ENCODE measurements at places on chromosomes 4 and X. TPM values are rescaled to one million over a fixed set of nuclear protein-coding genes. Genes with fewer than 3 reads are reported as not detected.

DNA sequence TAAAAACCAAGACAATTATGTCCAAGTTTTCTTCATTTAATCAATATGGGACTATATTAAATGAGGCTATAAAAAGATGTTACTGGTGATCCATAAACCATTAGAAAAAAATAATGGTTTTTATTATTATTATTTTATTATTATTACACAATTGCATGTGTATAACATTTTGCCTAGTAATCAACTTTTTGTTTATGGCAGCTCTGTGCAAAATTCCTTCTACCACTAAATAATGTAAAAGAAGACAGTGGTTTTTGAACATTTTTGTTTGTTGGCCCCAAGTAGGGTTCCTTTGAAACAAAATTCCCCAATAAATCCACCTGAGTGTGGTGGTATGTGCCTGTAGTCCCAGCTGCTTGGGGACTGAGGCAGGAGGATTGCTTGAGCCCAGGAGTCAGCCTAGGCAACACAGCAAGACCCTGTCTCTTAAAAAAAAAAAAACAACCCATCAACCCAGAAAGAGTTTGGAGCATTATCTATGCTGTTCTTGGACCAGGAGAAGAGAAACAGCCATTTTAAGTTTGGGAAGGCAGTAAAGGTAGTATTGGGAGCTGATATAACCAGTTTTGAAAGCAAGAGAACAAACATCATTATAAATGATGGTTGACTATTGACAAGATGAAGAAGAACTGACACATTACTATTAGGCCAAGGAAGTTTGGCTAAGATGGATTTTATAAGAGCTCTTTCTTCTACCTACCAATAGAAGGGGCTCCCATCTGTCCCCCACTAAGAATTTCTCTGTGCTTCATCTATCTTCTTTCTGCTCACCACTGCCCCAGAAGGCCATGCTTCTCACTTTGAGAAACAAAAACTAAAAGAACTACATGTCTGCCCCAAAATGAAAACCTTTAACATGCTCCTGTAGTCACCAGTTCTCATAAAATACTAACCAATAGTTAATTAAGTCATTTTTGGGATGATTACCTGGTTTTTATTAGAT, 2.2 kb downstream of the TMEM156 start:
- DNase-seq: peak; percentile 40

DNA sequence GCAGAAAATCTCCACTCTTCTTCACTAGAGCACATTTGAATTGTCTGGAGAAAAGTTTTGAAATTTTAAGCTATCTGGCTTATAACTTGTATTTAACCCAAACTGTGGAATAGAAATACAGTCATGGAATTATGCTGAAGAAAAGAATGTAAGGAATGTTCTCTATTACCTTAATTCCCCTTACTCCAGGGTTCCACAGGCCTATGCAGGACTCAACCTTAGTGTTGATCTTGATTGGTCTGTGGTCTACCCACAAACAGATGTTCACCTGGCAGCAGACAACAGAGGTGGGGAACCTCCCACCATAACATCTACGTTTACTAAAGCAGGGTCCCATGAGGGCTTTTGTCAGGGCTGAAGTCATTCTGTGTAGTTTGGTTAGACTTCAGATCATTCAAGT, 189.3 kb upstream of the GPRIN3 start:
- no peak for DNase-seq

GRCh38 chrX:32514986-32515385, 696.4 kb downstream of the DMD start:
- DNase-seq: no peak

DNA sequence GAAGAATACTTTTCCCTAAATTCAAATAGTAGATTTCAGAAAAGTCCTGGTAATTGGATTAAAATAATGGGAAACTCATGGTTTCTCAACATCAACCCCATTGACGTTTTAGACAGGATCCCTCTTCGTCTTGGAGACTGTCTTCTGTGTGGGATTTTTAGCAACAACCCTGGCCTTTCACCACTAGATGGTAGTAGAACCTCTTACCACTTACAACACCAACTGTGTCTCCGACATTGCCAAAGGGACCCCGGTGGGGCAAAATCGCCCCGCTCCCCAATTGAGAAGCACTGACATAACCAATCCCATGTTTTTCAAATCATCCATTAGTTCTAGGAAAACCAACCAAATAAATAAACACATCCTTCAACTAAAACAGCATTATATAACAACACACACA, 16.9 kb upstream of the ANOS1 start:
- DNase-seq: no peak

- DNase-seq: no peak
These were observed 29.2 kb upstream of the ZNF81 start for GRCh38 chrX:47807548-47807947.

DNA sequence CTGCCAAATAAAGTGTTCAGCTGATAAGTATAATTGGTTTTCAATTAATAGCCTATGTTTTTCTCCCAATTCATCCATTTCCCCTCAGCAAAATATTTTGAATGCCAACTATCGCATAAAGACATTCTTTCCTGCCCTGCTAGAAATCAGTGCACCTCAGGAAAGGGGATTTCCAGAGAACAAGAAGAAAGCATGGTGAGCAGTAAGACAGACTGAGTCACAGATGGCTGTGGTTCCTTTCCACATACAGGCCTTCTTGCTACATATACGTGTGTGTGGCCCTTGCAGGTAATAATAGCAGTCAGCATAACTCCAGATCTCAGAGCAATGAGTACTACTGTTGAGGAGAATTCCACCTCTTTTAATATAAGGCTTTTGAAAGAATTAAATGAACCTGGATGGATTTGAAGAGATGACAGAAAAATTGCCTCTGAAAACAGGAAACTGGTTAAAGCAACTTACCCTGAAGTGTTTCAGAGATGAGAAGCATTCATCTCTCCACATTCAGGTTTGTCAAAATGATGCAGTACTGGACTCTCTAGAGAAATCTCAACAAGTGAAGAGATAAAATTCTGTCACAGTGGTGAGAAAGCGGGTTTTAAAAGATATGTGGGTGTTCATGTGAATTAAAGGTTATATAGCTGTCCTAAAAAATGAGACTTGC, 13.6 kb downstream of the GASK1B start:
- DNase-seq: no peak

DNA sequence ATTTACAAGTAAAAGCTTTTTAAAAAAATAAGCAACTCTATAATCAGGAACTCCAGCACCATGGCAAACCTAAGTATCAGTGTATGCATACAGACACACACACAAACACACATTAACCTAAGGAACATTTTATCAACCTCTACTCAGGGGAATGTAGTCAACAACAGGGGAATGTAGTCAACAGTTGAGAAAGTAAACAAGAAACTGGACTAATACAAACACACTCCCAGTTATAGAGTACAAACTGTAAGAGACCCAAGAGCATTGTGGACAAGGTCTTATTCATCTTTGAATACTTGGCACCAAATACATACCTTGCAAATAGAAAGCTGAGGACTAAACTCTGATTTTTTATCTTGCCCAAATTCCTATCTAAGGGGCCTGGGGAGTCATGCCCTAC, 36.2 kb downstream of the PAPSS1 start:
- DNase-seq: no peak

DNA sequence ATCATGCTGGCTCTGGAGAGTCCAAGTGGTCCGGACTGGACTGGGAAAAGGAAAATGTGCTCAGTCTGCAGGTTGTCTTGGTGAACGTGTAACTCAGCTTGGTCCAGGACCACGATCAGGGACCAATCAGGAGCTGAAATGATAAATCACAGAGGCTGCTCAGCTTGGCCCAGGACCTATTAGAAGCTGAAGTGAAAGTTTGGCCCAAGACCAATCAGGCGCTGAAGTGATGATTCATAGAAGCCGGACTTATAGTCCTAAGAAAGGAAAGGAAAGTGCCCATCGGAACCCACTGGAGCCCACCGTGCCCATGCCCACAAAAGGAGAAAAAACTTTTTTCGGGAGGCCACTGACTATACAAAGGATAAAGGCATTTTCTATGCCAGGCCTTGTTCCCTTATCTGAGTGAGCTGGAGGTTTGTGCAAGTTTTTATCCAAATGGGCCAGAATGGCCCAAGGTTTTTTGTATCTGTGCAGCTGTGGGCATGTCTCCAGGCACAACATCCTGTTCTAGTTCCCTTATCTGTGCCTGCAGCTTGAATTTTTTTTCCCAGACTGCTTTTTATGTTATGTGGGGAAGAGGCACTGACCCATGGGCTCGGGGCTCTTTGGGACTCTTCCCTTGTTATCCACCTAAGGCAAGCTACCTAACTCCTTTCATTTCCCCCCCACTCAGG, 194.4 kb downstream of the FAM133A start:
- DNase-seq: no peak

GRCh38 chr4:76708971-76709771, 188.8 kb downstream of the SOWAHB start:
- no peak for DNase-seq

DNA sequence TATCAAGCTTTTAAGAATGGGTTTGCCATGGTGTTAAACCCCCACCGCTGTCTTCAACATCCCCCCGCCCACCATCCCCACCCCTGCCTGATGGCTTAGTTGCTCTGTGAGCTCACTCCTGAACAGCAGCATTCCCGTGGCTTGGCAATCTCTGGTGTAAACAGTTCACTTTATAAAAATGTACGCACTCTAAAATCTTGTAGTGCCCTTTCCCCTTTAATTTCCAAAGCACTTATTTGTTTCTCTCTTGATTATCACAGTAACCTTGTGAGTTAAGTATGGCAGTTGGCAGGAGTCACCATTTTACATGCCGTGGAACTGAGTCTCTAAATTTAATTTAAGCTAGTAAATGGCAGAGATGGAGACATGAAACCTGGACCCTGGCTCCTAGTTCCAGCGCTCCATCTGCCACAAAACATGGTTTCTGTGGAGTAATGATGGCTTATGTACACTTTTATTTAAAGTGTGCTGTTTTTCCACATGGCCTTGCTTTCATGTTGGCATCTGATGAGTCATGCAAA, 123.1 kb downstream of the AFF1 start:
- no peak for DNase-seq

GRCh38 chrX:103461156-103461555, 58.1 kb downstream of the RAB40A start:
- DNase-seq: no peak

- DNase-seq: no peak
These were observed 4.5 kb downstream of the HHIP start for GRCh38 chr4:144650311-144651005.

- no peak for DNase-seq
These were observed 19.1 kb upstream of the EGFL6 start for GRCh38 chrX:13550346-13550745.

- no peak for DNase-seq
These were observed 24.3 kb upstream of the GLRA2 start for GRCh38 chrX:14504960-14505538.

GRCh38 chrX:148609515-148610327, 109.3 kb downstream of the AFF2 start:
- peak; percentile 5 for DNase-seq

DNA sequence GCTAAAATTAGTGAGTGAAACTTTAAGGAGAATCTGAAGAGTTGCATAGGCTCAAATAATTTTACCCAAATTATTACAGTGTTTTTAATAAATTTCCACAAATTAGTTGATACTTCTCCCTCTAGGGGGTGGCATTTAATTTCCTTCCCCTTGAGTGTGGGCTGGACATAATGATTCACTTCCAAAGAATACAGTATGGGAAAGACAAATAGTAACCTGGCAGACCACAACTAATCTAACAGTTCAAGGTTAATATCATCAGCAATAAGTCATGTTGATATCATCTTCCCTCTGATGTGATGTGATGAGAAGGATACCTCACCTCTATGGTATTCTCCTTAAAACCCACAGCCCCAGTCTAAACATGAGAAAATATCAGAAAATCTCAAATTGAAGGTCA, 15.5 kb downstream of the PFKFB1 start:
- DNase-seq: no peak

DNA sequence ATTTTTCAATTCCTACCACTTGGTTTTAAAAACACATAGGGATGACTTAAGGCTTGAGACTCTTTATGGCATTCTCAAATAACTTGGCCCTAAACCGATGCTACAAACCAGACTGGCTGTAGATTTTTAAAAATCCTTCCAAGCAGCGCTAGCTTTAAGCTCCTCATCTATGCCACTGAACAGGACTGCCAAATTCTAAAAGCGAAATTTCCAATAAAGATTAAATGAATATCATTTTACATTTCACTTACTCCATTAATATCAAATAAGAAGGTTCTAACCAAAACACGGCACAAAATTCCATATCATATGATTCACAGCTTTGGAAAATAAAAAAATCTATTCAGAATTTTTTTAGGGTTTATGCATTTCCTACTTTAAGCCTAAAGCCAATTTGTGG, 134.2 kb downstream of the FANCB start:
- DNase-seq: no peak

DNA sequence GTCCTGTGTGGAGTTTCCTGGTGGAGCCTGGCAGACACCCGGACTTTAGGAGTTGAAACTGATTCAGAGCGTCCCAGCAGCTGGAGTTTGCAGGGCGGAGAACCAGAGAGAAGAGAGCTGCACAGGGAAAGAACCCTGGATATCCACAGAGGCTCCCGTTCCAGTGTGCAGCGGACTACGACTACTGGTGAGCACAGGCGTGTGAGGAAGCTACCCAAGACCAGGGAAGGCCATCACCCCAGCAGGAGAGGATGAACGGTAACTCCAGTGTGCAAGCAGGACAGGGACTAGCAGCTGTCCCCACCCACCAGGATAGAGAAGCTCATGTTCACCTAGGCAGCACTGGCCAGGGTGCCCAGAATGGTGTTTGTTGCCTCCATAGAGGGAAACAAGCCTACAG, 2.3 kb downstream of the LAGE3 start:
- no peak for DNase-seq

DNA sequence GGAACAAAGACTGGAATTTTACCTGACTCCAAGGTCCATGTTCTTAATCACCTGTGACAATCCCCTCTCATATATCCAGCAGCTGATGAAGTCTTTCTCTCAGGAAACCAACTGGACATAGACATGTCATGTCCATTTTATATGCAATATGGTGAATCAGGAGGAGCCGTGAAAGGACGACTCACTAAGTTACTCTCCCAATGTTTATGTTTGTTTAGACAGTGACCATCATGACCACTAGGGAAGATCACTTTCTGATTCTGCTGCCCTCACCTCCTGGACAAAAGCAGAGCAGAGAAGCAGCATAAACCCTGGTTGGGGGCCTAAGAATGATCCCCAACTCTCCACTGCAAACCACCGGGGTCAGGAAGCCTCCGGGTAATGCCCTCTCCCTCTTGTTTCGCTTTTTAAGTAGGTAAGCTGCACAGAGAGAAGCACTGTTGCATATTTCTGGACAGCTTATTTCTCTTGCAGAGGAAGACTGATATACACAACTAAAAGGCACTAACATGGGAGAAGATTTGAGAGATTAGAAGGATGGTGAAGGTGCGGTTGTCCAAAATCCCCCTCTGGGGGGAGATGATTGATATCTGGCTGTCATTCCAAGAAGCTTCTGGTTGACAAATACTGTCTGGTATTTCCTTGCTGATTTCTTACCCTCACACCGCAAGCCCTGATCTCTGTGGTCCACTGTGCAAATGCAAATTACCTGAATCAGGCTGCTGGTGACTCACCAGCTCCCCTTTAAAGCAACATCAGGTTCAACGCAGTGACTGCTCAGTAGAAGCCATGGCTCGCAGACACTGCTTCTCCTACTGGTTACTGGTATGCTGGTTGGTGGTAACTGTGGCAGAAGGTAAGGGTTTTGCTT, at the start of gene ODAPH:
ODAPH (plus strand) TSS at position 773 of the 871 bp plus-strand sequence; CDS start at position 790, 17 bp downstream.
- peak; percentile 54 for DNase-seq

CT47B1 gene
- total RNA-seq: not detected

ZBTB49 gene
- 4.8 TPM for total RNA-seq

PAGE1 gene
- total RNA-seq: not detected

VBP1 gene
- 76.6 TPM for total RNA-seq

TNMD gene
- not detected for total RNA-seq

SOD3 gene
- total RNA-seq: not detected

PLP2 gene
- total RNA-seq: 130 TPM
